ENCODE measurements at places on chromosomes 2 and 18.

DNA sequence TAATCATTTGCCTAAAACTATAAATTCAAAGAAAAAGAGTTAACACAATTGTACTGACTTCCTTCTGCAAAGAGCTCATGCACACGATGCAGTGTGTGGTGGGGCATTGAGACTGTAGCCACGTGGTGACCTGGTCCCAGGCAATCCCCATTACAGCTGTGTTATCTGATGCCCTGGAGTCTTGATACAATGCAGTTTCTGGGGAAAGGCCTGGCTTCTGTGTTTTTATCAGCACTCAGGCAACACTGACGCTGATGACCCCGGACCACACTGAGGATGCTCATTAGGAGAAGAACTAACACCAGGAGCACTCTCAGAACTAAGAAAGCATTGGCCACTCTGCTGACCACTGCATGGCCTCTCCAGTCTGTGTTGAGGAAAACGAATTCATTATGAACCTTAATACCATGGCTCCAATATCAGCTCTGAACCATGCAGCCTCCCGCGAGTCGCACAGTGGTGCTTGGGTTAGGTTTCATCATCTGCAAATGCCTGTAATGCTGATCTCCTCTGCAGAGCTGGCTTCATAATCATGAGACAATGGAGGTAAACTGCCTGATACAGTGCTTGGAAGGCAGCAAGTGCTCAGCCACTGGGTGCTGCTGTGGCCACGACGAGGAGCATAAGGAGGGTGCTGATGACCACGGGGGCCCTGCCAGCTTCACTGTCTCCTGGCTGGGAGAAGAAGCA is 218.5 kb downstream of the MYT1L start:
- DNase-seq: no peak

DNA sequence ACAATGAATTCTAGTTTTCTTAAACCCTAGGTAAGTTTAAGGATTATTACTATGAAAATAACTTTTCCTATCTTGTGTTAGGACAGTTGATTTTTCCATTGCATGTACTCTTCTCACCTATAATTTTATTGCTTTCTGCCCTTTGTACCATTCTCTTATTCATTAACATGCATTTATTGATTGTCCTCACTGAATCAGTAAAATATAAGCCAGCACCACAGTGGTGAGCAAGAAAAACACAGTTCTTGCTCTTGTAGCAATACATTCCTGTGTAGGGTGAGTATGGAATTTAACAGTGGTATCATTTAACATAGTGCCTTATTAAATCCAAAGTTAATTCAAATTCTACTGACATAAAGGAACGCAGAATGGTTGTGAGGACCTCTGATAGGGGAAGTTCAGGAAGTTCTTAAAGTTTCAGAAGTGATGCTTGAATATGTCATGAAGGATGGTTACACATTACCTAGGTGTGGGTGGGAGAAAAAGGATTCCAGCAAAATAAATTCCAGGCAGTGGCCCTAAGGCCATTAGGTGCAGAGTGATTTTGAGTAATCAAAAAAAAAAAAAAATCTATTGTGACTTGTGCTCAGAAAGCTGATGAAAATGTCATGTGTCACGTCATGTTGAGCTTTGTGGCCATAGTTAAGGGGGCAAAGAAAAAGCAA is 104.7 kb upstream of the DSEL start:
- DNase-seq: no peak

DNA sequence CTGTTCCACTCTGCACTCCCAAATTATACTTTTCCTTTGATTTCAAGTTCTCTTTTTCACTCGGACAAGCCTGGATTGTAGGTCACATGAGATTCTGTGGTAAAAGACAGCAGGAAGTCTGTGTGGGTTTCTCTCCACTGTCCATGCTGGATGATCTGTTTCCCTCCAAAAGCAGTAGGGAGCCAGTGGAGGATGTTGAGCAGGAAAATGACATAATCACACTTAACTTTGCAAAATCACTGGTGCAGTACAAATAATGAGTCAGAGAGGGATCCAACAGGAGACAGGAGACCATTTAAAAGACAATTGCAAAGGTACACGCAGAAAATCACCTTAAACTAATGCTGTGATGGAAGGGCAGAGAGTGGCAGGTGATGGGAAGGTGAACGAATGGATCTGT is 301.3 kb downstream of the ZNF407 start:
- DNase-seq: peak; percentile 10

- peak; percentile 49 for DNase-seq
Observed at GRCh38 chr2:74540291-74540690, 10.6 kb downstream of the HTRA2 start.

GRCh38 chr2:127659408-127660290 is 13.7 kb downstream of the GPR17 start:
- no peak for DNase-seq

DNA sequence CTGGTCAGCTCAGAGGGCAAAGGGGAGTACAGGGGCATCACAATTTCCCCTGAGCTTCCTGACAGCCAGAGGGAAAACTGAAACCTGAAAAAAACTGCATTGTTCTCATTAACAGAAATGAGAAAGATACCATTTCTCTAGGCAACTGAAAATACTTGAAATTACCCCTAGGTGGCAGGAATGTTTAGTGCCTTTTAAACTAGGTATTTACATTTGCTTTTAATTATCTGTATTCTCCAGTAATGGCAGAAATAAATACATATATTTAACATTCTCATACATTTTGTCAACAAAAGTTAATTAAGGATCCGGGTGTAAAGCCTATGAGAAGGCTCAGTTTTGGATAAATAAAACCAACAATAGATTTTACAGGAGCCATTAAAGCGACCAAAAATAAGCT is 34.5 kb downstream of the RPL31 start:
- DNase-seq: peak; percentile 77

GRCh38 chr2:26969077-26969844 is 1.2 kb upstream of the MAPRE3 start:
- DNase-seq: no peak

- DNase-seq: no peak
Observed at GRCh38 chr18:57433482-57433881, 1.7 kb upstream of the ONECUT2 start.

DNA sequence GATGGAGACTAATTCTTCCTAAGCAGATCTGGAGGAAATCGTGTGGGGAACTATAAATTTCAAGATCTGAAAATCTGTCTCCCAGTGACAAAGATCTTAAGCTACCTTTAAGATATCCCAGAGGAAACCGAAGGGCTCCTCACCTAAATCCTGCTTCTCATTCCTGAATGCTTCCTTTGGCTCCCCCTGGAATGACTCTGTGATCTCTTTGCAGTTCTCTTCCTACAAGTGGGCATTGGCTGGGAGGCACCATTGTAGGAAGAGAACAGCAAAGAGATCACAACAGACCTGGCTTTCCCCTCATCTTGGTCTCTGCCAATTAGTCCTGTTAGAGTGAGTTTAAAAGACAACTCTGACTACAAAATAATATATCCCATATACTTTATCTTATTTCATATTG is 70.0 kb upstream of the KCNH7 start:
- no peak for DNase-seq

DNA sequence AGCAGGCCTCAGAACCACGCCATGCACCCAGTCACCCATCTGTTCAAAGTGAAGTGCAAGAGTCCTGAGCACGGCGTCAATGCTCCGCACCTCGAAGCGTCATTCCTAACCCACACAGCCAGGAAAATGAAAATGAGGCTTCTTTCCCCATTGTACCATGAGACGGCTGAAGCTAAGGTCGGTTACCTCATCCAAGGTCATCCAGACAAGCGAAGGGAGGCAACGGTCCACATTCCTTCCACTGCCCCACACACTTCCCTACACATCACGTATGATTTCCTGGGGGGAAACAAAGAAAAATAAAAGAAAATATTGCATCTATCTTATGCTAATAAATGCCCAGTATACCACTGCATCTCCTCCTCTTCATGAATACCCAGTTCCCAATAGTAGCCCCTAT is 113.5 kb upstream of the RAB6C start:
- no peak for DNase-seq

GRCh38 chr2:43622931-43623451 is 14.1 kb upstream of the PLEKHH2 start:
- DNase-seq: peak; percentile 7

- peak; percentile 82 for DNase-seq
Observed at GRCh38 chr2:157874997-157875640, 1.0 kb downstream of the ACVR1 start.

DNA sequence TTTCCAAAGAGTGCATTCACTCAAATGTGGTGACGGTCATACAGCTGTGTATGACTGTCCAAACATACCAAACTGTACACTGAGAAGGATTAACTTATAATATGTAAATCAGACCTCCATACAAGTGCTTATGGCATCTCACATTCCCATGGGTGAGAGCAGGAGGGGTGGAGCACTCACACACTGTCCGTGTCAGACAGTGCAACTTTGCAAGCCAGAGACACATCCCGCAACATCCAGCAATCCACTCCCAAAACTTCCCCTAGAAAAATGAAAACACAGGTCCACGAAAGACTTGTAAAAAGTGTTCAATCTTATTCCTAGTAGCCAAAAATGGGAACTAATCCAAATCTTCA is 36.4 kb downstream of the FAM168B start:
- no peak for DNase-seq

DNA sequence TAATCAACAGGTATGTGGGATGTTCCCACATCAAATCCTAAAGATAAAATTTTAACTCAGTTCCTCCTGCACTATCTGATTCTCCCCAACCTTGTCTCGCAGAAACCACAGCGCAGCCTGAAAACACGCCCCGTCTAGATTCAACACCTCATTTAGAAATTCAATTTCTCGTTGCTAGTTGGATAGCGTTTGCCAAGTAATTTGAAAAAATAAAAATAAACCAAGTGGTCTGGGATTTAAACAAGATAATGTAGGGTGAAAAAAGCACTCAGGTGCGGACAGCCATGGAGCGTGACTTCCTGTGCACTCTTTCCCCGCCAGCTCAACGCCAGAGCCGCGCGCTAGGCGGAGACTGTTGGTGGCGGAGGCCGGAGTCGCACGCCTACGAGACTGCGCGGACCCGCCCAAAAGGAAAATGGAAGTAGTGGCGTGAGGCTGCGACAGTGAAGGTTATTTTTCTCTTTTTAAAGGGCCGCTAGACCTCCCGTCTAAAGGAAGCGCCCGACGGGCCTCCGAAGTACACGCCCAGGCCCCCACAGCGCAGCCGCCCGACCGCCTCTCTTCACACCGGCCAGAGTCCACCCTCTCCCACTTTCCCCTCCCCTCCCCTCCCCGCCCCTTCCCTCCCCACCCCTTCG is 615 bp upstream of the CCNT2 start:
- DNase-seq: no peak

GRCh38 chr2:76829374-76830234 is 692.6 kb downstream of the LRRTM4 start:
- DNase-seq: no peak

DNA sequence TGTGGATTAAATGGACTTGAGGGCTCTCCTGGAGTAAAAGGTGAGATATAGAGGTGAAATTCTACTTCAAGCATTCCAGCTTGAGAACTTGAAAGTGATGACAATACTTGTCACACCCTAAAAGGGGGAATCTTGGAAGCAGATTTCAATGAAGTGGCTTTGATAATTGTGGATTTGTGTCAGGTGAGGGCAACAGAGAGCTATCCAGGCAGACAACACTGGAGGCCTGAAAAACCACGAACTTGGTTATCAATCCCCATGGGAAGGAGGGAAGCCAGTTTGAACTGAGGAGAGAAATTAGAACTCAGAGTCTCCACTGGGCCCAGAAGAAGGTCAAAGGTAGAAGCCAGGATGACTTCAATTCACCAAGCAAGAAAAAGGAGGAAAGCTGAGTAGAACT is 263.9 kb downstream of the FIGN start:
- DNase-seq: peak; percentile 7

DNA sequence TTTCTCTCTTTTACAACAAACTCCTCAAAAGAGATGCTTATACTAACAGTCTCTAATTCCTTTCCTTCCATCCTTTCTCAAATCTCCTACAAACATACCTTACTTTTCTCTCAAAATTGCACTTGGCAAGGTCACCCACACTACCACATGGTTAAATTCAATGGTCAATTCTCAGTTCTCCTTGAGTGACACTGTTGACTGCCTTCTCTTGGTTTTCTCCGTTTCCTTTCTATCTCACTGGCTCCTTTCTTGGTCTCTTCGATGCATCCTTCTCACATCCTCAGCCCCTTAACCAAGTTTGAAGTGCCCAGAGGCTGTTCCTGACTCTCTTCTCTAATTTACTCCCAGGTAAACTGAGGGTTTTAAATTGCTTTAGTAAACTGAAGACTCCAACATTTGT is 12.5 kb downstream of the C1D start:
- no peak for DNase-seq

DNA sequence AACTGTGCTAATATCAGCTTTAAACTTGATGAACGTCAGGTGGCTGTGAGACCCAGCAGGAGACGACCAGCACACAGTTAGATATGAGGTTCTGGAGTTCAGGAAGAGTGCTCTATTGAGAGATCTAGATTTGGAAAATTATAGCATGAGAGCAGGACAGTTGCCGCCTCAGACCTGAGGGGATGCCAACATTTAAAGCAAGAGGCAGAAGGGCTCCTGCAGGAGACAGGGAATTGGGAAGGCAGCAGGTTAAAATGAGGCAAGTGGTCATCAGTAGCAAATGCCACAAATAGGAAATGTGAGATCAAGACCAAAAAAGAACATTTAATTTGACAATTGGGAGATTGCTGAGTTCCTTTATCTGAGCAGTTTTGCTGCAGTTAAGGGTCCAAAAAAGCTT is 471.9 kb downstream of the TGIF1 start:
- no peak for DNase-seq

DNA sequence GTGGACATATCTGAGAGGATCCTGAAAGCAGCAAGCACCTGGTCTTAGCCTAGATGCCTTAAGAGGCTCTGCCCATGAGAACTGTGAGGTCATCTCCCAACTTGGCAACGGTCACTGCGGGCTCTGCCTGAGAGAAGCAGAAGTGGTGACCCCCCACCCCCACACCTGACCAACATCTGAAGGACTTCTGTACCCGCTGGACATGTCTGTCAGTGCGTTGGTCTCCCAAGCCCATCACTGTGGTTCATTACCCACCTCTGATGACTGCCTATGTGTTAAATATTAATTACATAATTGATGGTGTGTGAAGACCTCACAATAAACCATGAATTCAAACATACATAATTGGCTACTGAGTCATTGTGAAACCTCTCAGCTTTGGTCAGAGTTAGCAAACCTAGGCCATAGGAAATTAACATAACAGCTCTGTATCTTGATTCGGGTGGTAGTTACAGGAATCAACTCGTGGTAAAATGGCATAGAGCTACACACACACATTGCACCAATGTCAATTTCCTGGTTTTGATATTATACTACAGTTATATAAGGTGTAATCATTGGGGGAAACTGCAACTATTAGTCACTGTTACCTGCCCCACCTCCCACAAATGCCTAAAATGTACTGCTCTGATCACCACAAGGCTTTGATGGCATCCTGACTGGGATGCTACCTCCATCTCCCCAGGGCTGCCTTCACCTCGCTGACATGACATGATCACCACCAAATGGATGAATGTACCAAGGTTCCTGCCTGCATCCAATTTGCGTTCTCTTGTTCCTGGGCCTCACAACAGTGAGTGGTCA is 4.3 kb upstream of the GALNT1 start:
- DNase-seq: no peak

All from GM03348 (cell line).